ENCODE measurements at places on chromosomes 5 and 9.

GRCh38 chr5:160048131-160048530 lies 39.2 kb downstream of the TTC1 start:
- DNase-seq = no peak

DNA sequence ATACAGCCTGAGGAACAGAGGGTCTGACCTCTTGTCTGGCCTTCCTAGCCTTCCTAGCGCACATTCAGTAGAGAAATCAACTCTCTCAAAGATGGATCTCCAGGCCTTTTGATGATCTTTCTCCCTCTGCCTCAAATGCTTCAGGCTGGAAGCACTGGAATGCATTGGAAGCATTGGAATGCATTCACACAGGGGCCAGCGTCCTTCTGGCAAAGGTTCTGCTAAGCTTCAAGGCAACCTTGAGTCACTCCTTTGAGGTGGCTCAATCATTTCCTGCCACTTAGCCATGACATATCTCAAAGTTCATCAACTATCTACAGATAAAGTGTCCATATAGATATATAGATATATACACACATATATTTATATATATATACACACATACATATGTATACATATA lies 42.9 kb downstream of the OR2K2 start:
- DNase-seq = no peak

GRCh38 chr5:143433670-143434069 lies 30.2 kb upstream of the NR3C1 start:
- no peak for DNase-seq

DNA sequence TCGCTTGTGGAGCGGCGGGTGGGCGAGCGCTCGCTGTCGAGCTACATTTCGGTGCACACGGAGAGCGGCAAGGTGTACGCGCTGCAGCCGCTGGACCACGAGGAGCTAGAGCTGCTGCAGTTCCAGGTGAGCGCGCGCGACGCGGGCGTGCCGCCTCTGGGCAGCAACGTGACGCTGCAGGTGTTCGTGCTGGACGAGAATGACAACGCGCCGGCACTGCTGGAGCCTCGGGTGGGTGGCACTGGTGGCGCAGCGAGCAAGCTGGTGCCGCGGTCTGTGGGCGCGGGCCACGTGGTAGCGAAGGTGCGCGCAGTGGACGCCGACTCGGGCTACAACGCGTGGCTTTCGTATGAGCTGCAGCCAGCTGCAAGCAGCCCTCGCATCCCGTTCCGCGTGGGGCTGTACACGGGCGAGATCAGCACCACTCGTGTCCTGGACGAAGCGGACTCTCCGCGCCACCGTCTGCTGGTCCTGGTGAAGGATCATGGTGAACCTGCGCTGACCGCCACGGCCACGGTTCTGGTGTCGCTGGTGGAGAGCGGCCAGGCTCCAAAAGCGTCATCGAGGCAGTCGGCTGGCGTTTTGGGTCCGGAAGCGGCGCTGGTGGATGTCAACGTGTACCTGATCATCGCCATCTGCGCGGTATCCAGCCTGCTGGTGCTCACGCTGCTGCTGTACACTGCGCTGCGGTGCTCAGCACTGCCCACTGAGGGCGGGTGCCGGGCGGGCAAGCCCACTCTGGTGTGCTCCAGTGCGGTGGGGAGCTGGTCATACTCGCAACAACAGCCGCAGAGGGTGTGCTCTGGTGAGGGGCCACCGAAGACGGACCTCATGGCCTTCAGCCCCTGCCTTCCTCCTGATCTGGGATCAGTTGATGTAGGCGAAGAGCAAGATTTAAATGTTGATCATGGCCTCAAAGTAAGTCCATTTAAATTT lies 2.1 kb downstream of the PCDHA8 start:
- DNase-seq = no peak

GRCh38 chr9:71758277-71758676 lies 10.0 kb downstream of the CEMIP2 start:
- no peak for DNase-seq

DNA sequence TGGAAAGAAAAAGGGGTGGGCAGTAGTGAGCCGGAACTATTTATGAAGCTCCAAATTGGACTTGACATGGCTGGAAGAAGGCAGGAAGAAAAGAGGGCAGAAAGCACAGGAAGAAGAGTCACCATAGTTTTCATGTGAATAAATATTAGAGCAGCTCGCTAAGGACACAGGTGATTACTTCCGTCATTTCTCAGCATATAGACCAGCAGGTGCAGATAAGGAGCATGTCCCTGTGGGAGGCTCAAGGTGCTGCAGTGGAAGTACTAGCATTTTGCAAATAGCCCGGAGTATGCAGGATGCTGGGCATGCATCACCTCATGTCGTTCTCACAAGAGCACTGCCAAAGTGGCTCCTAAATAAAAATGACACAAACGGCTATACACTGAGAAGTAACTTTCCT lies 71.3 kb upstream of the HTR4 start:
- DNase-seq = no peak

DNA sequence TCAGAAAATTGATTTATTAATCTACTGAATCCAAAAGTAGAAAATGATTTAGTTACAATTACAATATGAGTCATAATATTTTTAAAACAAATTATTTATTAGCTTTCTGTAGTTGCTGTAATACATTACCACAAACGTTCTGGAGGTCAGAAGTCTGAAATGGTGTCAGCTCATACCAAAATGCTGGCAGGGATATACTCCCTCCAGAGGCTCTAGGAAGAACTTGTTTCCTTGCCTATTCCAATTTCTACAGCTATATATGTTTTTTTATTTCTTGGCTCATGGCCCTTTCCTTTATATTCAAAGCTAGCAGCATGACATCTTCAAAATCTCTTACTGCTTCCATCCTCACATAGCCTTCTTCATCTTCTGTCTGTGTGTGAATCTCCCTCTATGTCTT lies 667.9 kb upstream of the ITGA1 start:
- DNase-seq = no peak

- no peak for DNase-seq
Observed at GRCh38 chr5:34598177-34598794, 57.8 kb upstream of the RAI14 start.

GRCh38 chr5:102797322-102797884 lies 42.3 kb downstream of the PAM start:
- no peak for DNase-seq

DNA sequence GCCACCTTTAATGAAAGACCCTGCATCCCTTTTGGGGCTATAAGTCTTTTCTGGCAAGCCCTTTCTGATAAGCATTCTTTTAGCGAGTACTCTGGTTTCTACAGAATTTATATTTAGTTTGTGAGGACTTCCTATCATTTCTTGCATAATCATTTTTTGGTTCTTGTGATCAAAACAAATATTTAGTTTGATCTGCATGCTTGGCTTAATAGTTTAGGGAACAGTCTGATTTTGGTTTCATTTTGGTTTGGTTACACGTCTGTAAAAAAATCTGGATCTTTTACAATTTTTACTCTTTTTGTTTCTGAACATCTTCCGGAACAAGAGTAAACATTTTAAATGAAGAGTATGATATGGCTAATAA lies 1074.4 kb downstream of the CDH9 start:
- no peak for DNase-seq

DNA sequence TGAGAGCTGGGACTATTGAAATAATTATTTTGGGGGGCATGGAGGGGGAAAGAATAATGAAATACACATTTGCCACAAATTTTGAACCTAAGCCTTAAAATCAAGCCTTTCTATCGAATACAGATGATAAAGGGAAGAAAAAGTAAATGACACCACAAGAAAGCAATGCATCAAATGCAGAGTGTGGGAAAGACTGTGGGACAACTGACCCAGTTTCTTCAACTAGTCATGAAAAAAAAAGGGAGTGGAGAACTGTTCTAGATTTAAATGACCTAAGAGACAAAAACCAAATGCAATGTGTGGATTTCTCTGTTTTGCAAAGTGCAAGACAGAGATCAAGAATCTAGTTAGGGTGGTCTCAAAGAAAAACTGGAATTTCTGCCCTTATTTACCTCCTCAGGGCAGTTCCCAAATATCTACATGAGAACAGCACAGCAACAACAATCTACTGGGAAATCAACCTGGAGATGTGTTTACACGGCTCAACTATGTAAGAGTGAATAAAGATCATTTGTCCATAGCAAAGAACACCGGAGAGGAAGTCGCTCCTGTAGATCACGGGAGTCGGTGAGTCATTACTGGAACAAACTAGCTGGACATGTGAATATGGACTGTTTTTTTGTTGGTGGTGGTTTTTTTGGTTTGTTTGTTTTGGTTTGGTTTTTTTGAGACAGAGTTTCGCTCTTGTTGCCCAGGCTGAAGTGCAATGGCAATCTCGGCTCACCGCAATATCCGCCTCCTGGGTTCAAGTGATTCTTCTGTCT lies 145.9 kb downstream of the DROSHA start:
- DNase-seq = no peak

DNA sequence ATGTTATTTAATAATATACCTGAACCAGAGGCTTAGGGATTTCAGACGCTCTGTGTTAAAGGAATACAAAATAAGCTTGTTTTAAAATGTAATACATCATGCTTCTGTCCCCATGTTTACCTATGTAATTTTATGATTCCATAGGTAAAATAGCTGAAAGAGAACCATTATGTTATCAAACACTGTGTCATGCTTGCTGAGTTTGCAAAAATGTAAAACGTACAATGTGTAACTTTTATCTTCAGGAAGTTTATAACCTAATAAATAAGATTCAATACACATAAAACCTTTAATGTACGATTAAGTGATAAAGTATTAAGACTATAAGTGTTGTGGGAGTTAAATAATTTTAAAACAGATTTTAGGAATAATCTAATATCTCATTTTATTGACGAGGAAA lies 94.1 kb downstream of the COMMD10 start:
- no peak for DNase-seq

GRCh38 chr5:78399116-78399515 lies 38.7 kb downstream of the SCAMP1 start:
- no peak for DNase-seq

GRCh38 chr9:124163760-124164255 lies 93.9 kb upstream of the NEK6 start:
- DNase-seq = no peak

DNA sequence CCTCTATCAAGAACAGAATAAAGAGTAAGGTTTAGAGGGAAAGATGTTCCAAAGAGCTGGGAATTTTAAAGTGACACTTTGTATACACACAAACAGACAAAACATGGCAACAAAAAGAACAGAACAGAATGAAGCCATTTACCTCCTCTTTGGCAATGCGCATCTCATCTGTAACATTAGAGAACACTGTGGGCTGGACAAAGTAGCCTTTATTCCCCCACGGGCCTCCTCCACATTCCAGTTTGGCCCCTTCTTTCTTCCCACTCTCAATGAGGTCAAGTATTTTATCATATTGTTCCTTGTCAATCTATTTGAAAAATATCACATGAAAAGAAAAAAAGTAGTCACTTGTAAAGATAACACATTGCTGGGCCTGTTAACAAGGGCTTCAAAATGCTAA lies 41.0 kb downstream of the ALDH1A1 start:
- no peak for DNase-seq

DNA sequence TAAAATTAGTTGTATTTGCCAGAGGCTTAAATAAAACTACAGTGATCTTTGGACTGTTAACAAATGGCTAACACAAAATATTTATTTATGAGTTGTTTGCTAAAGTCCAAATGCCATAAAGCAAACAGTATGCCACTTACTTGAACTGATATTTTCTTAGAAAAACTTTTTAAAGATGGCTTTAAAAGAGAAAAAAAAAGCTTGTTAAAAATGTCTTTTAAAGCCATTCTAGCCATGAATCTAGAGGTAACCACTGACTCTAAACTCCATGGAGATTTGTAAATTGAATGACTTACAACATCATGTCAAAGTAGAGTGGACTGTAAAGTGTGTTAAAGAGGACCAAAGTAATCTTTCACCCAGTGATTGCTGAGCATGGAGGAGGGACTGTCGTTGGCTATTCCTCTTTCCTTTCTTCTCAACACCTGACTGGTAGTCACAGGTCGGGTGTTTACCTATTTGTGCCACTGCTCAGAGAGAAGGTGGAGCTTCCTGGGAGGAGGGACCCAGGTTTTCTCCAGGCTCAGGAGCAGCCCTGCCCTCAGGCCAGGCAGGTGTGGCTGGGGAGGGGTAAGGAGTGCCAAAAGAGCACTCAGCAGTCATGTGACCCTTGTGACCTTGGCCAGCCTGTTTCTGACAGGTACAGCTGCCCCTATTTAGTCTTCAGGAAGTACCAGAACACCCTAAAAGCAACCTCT lies 69.1 kb upstream of the TJP2 start:
- no peak for DNase-seq

- no peak for DNase-seq
Observed at GRCh38 chr5:59152701-59153245, 569.9 kb downstream of the RAB3C start.

DNA sequence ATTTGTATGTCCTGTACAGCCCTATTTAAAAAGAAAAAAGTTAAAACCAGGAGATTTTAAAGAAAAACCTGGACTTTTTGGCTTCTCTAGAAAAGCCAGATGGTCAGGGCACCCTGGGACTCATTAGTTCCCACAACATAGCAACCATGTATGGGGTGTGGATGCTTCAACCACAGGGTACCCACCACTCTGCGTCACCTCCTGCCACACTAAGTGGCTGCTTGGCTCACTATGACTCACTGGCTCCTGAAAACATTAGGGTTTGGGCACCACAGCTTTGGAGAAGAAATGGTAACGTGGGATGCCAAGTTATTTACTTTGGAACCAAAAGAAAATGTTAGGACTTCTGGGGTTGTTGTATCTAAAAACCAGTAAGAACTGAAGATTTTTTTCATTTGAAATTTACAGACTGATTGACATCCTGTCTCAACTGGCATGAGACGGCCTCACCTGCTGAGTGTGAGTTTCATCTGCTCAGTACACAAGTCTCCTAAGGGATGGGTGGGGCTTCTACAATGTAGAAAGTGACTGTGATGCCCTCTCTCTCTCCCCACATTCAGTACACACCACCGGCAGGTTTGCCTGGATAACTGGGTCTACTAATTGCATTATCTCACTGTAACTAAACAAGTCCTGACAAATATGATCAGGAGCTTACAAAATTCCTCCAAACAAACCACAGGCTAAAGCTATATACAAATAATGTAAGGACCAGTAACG lies 103.9 kb downstream of the ESM1 start:
- no peak for DNase-seq

DNA sequence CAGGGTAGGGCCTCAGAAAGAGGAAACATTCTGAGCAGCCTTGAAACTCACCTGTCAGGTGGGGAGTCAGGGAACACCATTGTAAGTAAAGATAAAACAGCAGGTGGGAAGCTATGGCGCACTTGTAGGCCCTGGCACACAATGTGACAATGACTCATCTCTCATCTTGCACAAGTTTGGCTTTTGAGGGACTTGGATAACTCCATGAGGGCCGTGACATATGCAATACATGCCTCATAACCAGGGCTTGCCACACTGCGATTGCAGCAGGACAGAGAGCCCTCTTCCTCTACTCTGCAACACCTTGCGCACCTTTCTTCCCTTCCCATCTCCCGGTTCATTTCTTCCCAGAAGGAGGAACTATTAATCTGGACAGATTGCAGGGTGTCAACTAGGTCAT lies 144.9 kb downstream of the CEP120 start:
- no peak for DNase-seq

- no peak for DNase-seq
Observed at GRCh38 chr5:149924486-149924885, 20.1 kb downstream of the PDE6A start.

DNA sequence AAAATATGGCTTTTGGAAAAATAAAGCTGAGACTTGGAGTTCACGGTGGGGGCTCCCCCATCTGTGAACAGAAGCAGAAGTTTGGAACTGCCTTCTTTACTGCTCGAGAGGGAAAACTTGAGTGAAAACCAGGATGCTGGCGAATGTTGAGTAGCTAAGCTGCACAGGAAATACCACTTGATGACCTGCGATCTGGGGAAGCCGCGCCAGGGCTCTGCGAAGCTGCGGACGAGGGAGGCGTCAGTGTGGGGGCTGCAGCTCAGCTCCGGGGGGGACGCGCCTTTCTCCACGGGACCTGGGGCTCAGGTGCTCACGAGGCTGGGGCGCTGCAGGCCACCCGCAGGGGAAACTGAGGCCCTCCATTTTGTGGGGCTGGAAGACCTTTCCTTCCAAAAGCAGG lies 62.3 kb downstream of the TENT4A start:
- DNase-seq = no peak
